Skeletal muscle cell (primary cell): ENCODE measurements at places on chromosomes 7 and 10.

DNA sequence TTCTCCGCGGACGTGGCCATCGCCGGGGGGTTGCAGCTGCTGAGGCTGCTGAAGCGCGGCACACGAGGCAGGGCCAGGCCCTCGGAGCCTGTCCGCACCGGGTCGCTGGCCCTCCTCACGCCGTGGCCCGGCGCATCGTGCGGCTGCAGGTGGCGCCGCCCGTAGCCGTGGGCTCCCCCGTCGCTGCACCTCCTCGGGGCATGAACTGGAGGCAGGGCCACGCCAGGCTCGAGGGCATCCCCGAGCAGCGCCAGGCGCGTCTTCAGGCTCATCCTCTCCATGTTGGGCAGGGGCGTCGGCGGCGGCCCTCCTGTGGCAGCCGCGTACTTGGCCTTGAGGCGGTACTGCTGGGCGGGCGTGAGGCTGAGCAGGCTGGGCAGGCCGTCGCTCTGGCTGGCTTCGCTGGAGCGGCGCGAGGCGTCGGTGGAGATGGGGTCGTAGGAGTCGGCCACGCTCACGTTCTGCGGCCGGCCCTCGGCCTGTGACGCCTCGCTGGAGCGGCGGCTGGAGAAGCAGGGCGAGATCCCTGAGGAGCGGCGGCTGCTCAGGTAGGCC is 263.1 kb upstream of the INHBA start:
- DNase-seq, result no peak

- DNase-seq, result no peak
Measured at GRCh38 chr7:106747804-106748203, 86.8 kb upstream of the CCDC71L start.

DNA sequence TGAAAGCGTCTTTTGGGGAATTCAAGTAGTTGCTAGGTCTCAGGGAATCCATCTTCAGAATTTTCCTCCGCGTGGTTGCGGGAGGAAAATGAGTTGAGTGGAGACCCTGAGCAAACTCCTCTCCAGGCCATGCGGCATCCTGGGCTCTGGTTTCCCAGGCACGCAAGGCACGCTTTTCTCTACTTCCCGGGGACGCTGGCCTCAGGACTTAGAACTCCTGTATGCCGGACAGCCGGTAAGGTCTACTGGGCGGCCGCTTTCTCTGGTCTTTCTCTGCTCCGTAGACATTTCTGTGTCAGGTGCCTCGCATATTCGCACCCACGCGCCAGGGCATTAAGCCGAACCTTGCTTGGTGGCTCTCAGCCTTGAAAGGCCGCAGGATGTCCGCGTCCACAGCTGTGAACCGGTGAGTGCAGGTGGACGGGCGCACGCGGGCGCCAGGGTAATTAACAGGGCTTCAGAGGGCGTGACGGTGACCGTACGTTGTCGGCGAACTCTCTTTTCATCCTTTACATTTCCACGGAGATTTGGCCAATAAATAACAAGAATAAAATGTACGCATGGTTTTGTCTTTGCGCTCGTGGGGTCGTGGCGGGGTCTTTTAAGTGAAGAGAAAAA is 992 bp upstream of the RBM20 start:
- DNase-seq, result no peak

DNA sequence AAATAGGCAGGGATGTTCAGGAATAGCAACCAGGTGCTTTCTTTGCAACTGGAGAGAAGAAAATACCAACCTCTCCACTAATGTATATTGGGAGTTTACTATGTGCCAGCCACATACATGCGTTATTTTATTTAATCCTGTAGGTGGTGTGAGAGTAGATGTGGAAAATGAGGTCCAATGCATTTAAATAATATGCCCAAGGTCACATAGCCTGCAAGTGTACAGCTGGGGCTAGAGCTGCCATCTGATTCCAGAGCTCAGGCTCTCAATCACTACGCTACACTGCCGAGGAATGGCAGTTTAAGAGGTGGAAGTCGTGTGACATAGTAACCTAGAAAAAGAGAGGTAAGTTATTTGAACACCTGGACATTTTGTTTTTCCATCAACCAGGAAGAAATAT is 277.0 kb downstream of the EXOC4 start:
- no peak for DNase-seq

DNA sequence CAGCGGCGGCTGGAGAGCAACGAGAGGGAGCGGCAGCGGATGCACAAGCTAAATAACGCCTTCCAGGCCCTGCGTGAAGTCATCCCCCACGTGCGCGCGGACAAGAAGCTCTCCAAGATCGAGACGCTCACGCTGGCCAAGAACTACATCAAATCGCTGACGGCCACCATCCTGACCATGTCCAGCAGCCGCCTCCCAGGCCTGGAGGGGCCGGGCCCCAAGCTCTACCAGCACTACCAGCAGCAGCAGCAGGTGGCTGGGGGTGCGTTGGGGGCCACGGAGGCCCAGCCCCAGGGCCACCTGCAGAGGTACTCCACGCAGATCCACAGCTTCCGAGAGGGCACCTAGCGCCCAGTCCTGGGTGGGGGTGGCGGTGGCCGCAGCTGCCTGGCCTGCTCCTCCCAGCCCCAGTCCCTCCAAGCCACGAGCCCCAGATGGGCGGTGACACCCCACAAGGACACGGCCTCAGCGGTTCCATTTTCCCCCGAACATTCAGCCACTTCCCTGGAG is 1.3 kb downstream of the BHLHA15 start:
- DNase-seq, result no peak

DNA sequence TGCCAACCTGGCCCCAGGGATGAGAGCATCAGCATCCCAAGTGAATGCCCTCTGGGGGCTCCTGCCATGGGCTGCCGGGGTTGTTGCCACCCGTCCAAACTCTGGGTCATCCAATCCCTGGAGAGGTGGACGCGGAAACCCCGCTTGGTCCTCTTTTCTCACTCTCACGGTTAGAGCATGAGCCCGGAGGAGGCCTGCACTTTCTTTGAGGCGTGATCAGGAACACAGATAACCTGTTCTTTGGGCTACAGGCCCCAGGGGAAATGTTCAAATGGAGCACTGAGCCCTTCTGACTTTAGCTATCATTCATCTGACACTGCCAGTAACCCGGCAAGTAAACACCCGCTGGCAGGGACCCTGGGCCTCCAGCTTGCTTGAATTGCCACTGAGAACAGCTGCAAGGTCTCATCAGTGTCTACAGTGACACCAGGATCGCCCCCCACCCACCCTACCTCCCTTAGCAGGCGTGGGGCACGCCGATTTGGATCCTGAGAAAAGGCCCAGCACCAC is 29.4 kb upstream of the SLF2 start:
- DNase-seq, result no peak

- peak; percentile 48 for DNase-seq
Measured at GRCh38 chr7:82527851-82528250, 84.3 kb upstream of the CACNA2D1 start.

GRCh38 chr10:99527526-99528493 is 4.9 kb upstream of the NKX2-3 start:
- no peak for DNase-seq

GRCh38 chr7:55970978-55971377 is 6.6 kb downstream of the NIPSNAP2 start:
- DNase-seq, result no peak

- DNase-seq, result no peak
Measured at GRCh38 chr10:97399843-97400545, 1.1 kb downstream of the RRP12 start.

- no peak for DNase-seq
Measured at GRCh38 chr10:18185621-18186020, 45.4 kb downstream of the CACNB2 start.

GRCh38 chr10:108427146-108427545 is 1262.6 kb upstream of the SORCS1 start:
- DNase-seq, result no peak

GRCh38 chr7:120280743-120281142 is 7.8 kb downstream of the KCND2 start:
- no peak for DNase-seq

- no peak for DNase-seq
Measured at GRCh38 chr10:103595933-103596726, 102.6 kb downstream of the NEURL1 start.

GRCh38 chr7:28155019-28155660 is 25.5 kb downstream of the JAZF1 start:
- DNase-seq, result no peak

DNA sequence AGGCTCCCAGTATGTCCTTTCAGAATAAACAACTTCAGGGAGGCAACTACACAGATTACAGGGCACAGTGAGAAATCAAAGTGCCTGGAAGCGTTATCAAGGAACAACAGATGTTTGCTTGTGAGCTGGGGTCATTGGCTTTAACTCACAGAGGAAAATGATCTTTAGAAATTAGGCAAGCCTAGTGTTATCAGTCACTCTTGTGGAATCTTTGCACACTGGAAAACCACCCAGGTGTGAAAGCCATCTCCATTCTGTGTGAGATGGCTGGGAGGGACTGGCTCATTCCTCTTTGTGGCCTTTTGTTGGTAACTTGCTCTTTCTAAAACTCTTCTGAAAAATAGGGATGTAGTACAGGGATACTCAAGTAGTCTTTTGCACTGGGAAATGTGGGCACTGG is 716.0 kb downstream of the XPNPEP1 start:
- DNase-seq, result no peak

DNA sequence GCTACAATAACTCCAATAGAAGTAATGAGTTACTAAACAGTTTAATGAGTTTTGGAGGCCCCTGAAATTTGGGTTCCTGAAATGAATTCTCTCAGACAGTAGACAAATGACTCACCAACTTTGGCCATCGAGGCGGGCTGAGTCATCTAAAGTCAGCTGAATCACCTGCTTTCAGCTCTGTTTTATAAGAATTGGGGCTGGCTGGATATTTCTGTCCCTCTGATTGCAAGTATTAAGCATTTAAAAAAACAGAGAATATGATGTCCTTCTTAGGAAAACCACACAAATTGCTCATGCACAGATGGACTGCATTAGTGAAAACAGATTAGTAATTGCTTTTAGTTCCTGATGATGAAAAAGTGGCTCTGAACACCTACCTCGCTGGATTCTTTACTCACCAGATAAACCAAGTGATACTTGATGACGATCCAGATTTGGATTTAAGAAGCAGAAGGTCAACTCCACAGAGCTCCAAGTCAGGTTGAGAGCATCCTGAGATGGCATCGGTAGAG is 59.1 kb downstream of the ZNF365 start:
- peak; percentile 88 for DNase-seq

DNA sequence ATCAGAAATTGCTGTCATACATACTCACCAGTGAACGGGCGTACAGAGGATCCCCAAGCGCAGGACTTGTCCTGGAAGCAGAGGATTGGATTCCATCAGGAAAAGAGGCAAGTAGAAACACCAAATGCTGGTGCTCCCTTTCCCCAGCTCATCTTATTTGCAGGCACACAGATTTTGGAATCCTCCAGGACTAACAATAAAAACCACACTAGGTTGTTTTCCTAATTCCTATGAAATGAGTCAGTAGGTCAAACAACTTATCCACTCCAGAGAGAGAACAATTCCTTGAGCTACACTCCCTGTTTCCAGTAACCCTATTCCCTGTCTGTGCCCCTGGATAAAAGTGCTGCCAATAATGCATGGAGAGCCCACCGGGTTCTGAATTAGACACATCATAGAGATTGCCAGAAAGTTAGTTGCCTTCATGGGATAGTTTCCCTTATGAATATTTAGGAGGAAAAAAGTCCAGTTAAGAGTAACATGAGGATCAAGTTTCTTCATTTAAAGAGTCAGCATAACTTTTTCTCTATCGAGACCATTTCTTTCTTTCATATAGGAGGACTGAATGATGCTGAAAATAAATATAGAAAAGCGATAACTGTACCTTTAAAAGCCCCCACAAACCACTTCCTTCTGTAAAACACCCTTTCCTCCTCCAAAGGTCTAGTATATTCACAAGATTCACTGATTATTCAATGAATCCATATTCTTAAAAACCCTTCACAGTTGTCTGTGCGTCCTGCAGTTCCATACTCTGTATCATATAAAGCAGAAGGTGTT is 178.3 kb upstream of the KLF14 start:
- no peak for DNase-seq

DNA sequence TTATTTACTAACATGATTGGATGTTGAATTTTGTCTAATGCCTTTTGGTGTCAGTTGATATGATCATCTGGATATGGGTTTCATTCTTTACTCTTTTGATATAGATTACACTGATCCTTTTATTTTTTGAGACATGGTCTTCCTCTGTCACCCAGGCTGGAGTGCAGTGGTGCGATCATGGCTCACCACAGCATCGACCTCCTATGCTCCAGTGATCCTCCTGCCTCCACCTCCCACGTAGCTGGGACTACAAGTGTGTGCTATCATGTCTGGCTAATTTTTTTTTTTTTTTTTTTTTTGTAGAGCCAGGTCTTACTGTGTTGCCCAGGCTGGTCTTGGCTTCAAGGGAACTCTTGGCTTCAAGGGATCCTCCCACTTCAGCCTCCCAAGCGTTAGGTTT is 27.1 kb downstream of the BMS1 start:
- DNase-seq, result no peak

GRCh38 chr7:71598553-71598952 is 466.6 kb downstream of the GALNT17 start:
- no peak for DNase-seq

DNA sequence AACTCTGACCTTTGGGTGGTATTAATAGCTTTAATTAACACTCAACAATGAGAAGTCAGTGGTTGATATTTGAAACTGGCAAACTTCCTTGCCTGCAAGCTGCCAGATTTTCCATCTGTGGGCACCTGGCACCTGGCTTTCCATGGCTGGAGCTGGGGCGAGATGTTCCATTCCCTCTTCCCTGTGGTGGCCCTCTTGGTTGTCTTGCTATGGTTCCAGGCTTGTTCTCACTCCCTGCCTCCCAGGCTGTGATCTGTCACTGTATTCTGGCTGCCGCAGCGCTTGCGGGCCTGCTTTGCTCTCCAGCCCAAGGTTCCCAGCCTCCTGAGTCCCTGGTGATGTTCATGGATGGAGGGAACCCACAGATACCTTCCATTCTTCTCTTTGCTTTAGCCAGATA is 201.0 kb downstream of the FRMD4A start:
- no peak for DNase-seq

DNA sequence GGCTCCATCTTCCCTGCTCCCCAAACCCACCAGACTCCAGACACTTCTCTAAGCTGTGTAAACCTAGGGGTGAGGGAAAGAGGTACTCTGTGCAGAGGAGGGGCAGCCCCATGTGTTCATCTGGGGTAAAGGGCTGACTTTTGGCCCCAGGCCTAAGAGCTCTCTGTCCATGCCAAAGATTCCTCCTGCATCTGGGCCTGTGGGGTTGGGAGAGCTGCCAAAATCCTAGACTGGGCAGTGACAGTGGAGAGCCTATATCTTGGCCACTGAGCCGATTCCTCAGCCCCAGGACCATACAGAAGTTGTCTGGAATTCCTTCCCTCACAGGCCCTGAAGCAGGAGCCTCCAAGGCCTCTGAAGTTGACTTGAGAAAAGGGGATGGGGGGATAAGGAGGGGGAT is 25.3 kb upstream of the LEP start:
- no peak for DNase-seq

DNA sequence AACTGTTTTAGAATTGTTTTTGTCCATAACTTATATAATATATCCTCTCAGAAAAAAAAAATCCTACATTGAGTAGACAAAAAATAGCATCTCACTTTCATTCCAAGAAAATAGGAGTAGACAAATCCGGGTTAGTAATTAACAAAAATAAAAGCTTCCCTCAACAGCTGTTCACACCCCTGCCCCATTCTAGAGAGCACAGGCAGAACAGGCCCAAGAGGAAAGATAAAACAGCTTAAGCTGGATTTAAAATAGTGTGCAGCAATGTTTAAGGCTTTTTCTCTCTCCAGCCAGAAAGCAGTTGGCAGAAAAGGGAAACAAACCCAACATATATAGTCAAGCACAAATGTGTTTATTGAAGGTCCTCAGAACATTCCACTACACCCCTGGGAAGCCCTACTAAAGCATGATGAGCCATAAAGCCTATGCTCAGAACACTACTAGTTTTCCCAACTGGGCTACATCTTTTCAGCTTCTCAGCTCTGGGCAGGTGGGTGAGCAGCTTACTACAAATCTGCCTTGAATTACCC is 189.9 kb downstream of the MTERF1 start:
- no peak for DNase-seq
